ENCODE measurements at places on chromosomes 12 and 14.

GRCh38 chr12:553216-554000 lies 93.7 kb downstream of the B4GALNT3 start:
- no peak for DNase-seq

GRCh38 chr12:6193853-6194815 lies 6.1 kb upstream of the CD9 start:
- DNase-seq: no peak

GRCh38 chr12:67355428-67356379 lies 86.5 kb downstream of the CAND1 start:
- no peak for DNase-seq

GRCh38 chr12:117461732-117462131 lies 100.3 kb upstream of the NOS1 start:
- DNase-seq: no peak

- DNase-seq: no peak
Measured at GRCh38 chr14:91138511-91139359, 24.9 kb downstream of the DGLUCY start.

DNA sequence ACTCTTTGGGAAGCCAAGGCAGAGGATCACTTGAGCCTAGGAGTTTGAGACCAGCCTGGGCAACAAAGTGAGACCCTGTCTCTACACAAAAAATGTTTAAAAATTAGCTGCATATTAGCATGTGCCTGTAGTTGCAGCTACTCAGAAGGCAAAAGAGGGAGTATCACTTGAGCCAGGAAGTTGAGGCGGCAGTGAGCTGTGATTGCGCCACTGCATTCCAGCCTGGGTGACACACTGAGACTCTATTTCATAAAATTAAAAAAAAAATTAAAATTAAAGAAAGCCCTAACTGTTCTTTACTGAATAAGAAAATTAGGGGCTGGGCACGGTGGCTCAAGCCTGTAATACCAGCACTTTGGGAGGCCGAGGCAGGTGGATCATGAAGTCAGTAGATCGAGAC lies 27.0 kb downstream of the SENP1 start:
- no peak for DNase-seq

GRCh38 chr14:50335389-50335788 lies 23.3 kb downstream of the DMAC2L start:
- DNase-seq: peak; percentile 47

DNA sequence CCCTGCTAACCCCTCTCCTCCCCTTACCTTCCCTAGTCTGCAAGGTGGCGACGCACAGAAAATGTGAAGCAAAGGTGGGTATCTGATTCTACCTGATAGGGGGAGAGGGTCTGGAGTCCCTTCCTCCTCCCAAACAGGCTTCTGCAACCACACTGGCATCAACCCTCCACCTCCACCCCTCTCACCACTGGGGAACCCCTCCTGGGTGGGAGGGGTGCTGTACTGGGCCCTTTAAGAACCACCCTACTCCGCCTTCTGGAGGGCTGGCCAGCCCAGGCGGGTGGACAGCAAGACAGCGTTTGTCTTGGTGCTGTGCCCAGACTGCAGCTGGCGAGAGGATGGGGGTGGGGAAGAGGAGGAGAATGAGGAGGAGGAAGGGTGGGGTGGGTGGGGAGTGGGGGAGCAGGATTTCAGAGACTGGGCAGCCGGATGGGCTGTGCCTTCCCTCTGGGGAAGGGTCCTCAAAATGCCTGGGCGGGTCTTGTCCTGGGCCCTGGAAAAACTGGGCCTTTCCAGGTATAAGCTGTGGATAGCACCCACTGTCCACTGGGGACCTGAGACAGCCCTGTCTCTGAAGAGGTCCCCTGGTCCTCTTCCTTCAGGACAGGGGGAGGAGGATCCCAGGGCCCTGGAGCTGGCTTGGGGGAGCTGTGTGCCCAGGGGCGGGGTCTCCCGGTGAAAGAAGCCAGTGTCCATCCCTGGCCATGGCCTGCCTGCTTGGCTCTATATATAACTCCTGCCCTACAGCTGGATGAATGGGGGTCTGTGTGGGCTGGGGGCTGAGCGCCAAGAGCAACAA lies 2.8 kb downstream of the TNS2 start:
- DNase-seq: no peak

- no peak for DNase-seq
Measured at GRCh38 chr12:52442600-52443061, 8.5 kb upstream of the KRT75 start.

- no peak for DNase-seq
Measured at GRCh38 chr12:12845794-12846243, 32.7 kb downstream of the DDX47 start.

- no peak for DNase-seq
Measured at GRCh38 chr14:75049731-75050201, 1.5 kb downstream of the MLH3 start.

DNA sequence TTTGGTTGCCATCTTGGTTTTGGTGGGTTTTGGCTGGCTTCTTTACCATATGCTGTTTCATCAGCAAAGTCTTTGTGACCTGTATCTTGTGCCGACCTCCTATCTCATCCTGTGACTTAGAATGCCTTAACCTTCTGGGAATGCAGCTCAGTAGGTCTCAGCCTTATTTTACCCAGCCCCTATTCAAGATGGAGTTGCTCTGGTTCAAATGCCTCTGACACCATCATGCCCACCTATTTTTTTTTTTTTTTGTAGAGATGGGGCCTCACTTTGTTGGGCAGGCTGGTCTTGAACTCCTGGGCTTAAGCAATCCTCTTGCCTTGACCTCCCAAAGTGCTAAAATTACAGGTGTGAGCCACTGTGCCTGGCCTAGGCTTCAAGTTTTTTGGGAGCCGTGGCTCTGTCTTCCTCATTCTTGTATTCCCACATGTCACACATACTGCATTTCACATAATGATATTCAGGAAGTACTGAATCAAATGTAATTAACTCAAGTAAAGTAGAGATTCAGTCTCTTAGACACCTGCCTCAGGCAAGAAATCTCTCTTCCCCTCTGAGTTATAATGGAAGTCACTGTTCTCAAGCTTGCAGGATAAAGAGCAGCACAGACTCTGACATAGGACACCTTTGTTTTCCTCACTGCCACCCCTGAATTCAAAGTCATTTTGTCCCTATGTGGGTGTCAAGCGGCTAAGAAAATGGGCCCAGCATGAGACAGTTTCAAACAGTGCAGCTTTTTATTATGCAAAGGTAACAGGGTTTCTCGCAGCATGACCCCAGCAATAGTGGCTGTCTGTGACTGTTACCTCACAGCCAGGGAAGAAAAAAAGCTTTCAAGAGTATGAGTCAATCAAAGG lies 159.0 kb downstream of the PTPN11 start:
- no peak for DNase-seq

DNA sequence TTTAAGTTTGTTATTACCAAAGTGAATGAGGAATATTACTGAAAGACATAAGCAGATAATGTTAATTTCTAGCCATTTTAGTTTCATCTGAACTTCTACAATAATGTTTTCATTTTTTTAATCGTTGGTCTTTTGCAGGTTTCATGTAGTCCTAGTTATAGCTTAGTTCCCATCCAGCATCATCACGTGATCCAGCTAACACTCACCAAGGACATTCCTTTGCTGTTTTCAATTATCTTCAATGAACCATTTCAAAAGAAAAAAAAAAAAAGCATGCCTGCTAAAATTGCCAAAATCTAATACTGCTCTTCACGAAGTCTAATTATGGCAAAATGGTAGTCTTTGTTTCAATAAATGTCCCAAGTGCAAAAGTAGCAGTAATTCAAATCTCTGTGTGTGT lies 187.7 kb upstream of the ATXN7L3B start:
- DNase-seq: no peak

DNA sequence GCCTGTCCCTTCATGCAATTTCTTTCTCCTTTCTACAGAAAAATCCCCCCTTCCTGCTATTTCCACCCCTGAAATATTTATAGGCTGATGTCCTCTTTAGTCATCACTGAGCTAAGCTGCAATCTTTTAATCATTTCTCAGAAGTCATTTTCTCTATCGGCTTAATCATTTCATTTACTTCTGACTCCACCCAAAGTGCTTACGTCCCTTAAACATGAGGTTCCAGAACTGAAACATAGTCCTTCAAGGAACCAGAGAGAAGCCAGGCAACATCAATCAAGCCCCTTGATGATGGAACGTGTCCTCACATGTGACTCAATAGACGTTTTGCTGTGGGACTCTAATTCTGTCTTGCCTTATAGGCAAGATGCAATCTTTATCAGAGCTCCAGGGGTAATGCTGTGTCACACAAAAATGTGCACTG lies 148.7 kb upstream of the KRR1 start:
- no peak for DNase-seq

GRCh38 chr14:24664366-24664765 lies 30.4 kb upstream of the GZMB start:
- no peak for DNase-seq

DNA sequence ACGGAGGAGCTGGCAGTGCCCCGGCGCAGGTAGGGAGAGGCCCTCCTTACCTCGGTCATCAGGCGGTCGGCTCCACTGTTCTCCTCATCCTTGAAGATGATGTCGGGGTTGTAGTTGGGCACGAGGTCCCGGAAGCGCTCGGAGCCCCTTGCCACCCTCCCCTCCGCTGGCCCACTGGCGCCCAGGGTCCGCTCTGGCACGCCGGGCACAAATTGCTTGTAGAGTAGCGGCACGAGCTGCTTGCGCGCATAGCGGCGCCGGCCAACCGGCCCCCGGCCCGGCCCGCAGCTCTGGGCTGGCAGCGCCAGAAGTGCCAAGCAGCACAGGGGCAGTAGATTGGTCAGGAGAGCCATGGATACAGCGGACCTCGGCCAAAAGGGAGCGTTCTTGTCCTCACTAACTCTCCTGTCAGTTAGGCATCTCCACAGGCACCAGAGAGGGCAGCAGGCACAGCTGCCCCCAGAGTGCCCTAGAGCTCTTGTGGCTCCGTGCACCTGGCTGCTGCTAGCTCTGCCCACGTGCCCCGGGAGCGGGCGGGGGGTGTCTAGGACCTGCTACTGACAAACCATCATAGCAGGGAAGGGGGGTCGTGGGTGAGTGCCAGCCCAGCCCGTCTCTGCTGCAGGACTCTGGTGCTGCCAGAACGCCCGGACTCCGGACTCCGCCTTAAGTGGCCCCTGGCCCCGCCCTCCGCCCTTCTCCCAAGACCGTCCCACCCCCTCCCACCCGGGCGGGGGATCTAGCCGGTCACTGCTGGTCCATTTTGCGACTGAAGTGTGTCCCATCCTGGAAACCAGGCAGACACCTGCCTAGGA lies at the start of gene DHH:
Gene DHH (minus strand): TSS at position 642 of the 815 bp plus-strand sequence. CDS start 289 bp downstream, at position 353.
- peak; percentile 46 for DNase-seq

GRCh38 chr14:60356906-60357550 lies 108.0 kb downstream of the PPM1A start:
- DNase-seq: no peak

DNA sequence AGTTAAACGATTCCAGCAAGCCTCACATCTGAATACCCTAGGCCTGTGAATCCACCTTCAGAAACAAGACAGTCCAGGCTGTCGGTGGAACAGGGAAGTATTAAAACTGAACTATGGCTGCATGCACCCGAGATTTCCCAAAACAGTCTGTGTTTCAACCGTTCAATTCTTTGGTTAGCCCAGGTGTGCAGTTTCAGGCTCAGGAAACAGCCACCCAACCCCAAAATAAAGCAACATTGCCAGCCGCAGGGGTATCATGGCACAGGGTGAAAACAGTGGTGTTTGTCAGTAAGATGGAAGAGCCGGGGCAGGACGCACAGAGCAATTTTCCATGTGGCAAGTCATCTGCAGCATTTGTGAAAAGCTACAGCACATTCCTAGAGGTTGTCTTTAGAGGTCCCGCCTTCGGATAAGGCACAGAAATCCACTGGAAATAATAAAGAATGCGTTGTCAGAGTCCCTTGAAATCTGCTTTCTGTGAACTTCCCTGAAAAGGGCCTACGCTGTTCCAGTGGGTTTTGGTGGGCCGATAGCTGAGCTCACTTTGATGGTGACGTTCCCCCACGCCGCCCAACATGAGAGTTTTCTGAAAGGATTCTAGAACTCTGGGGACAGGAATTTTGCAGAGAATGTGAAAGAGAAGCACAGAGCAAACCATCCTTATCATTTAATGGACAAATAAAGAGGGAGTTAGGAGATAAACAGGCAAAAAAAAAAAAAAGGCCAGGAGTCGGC lies 84.9 kb downstream of the BCL11B start:
- no peak for DNase-seq

DNA sequence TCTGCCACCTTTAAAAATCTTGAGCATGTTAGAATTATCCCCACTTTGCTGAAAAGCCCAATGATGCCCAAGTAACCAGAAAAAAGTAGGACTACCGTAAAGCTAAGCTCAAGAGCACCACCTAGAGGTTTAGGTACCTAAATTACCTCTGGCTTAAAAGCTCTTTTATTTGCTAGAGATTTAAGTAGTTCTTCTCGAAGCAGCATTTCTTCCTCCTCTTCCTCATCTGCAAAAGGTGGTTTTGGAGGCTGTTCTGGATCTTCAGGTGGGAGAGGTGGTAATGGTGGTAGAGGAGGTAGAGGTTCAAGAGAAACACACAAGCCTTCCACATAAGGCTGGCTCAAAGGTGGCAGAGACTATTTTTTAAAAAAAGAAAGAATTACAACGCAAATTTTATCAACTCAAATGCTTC lies 26.9 kb downstream of the ZFC3H1 start:
- no peak for DNase-seq

- no peak for DNase-seq
Measured at GRCh38 chr12:95202691-95203486, 14.4 kb downstream of the FGD6 start.

DNA sequence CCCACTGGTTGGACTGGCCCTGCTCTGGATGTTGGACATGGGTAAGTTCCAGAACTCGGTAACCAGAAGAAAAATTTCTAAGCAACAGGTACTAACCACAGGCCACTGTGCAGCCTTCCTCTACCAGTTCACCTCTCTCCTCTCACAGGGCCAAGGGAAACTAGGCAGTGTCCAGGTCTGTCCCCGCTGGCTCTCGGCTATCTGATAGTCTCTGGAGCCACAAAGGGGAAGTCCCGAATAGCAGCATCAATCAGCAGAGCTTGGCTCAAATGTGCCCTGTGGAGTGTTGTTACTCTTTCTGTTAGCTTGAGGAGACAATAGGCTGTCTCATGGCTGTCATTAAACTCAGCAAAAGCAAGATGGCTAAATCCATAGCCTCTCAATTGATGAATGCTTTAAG lies 73.2 kb downstream of the TSPAN11 start:
- no peak for DNase-seq

DNA sequence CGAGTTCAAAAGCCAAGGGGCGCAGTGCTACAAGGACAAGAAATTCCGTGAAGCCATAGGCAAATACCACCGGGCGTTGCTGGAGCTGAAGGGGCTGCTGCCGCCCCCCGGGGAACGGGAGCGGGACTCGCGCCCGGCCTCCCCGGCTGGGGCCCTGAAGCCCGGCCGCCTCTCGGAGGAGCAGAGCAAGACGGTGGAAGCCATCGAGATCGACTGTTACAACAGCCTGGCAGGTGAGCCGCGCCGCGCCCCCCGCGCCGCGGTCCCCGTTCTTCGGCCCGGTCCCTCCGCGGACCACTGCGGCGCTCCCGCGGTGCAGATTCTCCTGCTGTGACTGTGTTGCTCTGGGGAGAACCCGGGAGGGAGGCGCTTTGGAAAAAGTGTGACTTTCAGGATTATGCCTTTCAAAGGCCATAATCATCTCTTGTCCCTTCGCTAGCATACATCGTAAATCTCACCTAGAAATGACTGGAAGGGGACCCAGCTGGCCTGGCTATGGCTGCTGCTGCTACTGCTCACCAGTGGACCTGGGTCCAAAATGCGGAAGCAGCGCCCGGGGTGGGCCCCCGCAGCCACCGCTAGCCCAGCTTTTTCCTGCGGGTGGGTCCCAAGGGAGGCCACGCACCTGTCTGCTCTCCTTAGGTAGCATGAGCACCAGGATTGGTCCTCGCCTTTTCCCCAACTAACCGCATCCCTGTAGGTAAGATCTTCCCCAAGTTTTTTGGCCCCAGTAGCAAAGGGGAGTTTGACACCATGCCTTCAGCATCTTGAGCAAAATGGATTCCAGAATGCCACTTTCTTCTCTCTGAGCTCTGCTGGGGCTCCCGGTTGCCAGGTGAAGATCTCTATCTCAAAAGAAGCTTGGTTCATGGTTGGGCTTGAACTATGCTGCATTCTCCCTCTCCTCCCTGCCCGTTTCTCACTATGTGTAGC lies 853 bp downstream of the TTC9 start:
- peak; percentile 49 for DNase-seq
